Stimulated activated CD8-positive, alpha-beta memory T cell treated with anti-CD3 and anti-CD28 coated beads, Interleukin-2, amount 100 ng/mL, for 1 hour (primary cell): ENCODE measurements at places on chromosomes 6 and 20.

- no peak for DNase-seq
These were observed 17.6 kb downstream of the CBFA2T2 start for GRCh38 chr20:33507461-33507860.

GRCh38 chr20:13661070-13661685 lies 22.4 kb upstream of the TASP1 start:
- no peak for DNase-seq

DNA sequence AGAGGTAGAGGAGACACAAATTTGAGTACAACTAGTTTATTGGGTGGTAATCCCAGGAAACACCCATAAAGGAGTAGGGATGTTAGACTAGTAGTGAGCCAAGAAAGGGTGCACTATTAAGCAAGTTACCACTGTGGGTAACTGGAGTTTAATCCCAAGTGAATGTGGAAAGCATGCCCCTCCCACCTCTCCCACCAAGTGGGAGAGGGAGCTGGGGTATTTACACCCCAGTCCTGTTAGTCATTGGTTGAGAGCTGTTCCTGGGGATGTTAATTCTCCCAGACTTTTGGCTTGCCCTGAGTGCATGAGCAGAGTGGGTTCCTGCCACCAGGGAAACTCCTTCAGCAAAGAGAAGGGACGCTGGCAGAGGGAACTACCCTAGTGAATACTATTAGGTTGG lies 49.2 kb upstream of the ZFP64 start:
- DNase-seq: no peak

DNA sequence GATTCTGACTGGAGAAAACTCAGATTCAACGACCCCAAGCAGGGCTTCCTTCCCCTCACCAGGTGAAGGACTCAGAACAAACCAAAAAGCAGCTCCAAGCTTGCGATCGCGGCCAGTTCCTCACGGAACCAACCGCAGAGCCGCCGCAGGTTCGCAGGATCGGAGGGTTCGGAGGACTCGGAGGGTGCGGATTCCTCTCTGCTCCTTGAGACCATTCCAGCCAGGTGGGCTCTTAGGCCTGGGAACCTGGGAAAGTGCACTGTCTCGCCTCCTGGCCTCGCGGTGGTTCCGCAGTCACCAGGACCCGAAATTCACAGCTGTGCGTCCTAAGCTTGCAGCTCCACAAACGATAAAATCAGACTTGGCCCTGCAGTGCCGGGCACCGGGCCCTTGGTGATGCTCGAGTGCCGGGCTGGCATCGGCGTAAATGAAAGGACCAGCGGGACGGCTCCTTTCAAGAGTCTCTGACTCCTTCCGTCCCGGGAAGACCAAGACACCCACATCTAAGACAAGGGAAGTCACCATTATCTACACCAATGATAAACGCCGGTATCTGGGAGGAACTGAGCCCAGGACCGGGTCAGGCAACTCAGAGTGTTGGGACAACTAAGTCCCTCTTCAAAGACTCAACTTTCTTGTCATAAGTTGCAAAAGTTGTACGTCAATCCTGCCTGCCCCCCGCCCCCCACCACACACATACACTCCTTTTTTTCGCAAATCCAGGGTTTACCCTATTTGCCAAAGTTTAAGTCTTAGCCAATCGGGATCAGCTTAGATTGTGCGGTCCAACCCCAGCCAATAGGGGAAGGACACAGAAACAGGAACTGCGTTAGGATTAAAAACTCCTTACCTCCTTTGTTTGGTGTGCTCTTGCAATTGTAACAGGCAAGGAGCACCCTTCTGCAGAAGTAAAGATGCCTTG lies 69.8 kb upstream of the PRSS16 start:
- peak; percentile 49 for DNase-seq

DNA sequence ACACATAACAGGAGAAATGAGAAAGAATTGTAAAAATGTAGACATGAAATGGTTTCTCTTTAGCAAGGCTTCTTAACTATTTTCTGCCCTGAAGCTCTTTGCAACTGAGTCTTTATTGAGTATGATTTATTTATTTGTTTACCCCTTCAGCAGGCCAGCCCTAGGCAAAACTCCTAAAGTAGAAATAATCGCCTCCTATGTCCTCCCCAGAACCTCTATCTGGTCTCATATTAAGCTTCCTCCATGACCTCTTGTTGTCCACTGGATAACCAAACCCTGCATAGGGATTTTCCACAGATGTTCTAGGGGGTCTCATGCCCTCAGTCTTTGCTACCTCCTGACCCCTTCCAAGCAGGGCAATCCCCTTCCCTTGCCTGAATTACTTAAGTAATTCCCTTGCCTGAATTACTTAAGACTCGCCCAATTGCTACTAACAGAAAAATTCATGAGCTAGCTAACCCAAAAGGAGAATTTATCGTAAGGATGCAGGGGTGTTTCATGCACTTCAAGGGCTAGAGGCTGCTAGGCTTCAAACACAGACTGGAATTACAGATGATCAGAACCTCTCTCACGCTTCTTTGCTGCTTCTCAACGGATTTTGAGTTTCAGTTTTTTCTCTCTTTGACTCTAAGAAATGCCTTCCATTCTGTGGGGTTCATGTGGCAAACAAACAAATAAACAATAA lies 425.9 kb upstream of the RNF217 start:
- no peak for DNase-seq

- no peak for DNase-seq
These were observed 808.4 kb upstream of the CITED2 start for GRCh38 chr6:140182821-140183220.
